ENCODE measurements at places on chromosomes 1 and 21. TPM values are rescaled to one million over a fixed set of nuclear protein-coding genes. Genes with fewer than 3 reads are reported as not detected.

GRCh38 chr1:172540635-172541034, 7.7 kb downstream of the SUCO start:
- DNase-seq, result no peak

- no peak for DNase-seq
These were observed 368.1 kb upstream of the ADGRL2 start for GRCh38 chr1:81432654-81433109.

DNA sequence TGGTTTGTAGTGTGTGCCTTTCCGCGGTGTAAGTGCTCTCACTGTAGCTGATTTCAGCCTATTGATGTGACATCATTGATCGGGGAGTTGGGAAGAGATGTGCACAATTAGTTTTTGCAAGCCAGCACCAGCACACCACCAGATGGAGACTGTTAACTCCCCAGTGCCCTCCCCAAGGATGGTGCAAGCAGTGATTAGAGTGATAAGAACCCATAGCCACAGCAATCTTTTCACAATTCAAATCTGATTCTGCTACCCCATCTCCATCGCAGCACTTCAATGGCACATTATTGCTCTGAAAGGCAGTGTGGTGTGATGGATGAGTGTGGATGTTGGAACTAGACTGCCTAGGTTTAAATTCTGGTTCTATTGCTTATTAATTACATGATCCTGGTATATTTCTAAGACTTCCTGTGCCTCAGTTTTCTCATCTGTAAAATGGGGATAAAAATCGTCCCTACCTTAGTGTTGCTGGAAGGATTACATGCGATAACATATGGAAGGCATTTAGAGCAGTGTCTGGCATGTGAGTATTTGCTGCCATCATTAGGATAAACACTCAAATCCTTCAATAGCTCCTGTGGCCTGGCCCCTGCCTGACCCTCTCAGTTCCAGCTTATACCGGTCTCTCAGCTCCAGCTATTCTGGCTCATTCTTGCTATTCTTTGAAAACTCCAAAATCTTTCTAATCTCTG, 6.7 kb downstream of the CSF3R start:
- no peak for DNase-seq

DNA sequence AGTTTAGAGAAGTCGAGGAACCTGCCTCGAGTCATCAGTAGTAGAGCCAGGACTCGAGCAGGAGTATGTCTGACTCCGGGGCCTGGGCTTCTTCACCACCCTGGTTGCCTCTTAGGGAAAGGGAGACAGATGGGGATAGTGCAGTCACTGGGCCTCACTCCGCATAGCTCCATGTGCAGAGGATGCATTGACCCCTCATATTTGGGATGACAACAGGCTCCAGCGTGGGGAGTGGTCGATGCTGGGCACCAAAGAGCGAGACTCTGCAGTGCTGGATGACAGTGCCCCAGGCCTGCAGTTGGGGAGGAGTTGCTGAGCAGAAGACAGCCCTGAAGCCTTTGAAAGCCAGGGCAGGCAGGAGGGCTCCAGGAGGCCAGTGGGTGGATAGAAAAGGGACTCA, 20.8 kb upstream of the TENT5C start:
- no peak for DNase-seq

Gene C1orf141
- not detected for total RNA-seq

Gene ALPL
- total RNA-seq, result 1.4 TPM
